Adrenal gland (tissue), 19 donors: ENCODE measurements at places on chromosomes 2 and 18.

DNA sequence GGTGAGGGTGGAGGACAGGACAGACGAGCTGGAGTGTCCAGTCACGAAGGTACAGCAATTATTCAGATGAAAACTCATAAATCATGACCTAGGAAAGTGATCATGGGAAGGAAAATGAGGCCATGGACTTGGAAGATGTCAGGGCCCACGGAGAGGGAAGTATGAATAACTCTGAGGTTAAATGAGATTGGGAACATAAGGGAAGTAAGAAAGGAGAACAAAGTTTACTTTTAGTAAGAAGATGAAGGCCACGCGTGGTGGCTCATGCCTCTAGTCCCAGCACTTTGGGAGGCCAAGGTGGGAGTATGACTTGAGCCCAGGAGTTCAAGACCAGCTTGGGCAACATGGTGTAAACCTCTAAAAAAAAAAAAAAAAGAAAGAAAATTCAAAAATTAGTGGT is 56.2 kb downstream of the AQP4 start:
- no peak for DNase-seq

GRCh38 chr2:67898595-67898994 is 164.2 kb downstream of the C1D start:
- DNase-seq, result no peak

DNA sequence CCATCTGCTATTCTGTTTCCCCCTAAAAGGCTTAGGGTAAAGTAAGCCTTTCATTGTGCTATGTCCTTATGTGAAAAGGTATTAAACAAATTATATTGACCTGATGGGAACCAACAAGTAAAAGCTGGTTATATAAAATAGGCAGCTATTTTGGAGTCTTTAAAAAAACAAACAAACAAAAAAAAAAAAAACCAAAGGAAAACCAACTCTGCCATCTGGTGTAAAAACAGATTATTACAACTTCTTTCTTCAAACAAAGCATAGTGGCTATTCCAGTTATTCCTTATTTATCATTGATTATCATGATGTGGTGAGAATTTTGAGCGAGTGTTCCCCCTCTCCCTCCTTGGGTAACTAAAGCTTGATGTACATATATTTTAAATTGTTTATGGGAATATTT is 122.3 kb upstream of the FHL2 start:
- no peak for DNase-seq

GRCh38 chr2:86468162-86469033 is 27.2 kb downstream of the KDM3A start:
- no peak for DNase-seq

DNA sequence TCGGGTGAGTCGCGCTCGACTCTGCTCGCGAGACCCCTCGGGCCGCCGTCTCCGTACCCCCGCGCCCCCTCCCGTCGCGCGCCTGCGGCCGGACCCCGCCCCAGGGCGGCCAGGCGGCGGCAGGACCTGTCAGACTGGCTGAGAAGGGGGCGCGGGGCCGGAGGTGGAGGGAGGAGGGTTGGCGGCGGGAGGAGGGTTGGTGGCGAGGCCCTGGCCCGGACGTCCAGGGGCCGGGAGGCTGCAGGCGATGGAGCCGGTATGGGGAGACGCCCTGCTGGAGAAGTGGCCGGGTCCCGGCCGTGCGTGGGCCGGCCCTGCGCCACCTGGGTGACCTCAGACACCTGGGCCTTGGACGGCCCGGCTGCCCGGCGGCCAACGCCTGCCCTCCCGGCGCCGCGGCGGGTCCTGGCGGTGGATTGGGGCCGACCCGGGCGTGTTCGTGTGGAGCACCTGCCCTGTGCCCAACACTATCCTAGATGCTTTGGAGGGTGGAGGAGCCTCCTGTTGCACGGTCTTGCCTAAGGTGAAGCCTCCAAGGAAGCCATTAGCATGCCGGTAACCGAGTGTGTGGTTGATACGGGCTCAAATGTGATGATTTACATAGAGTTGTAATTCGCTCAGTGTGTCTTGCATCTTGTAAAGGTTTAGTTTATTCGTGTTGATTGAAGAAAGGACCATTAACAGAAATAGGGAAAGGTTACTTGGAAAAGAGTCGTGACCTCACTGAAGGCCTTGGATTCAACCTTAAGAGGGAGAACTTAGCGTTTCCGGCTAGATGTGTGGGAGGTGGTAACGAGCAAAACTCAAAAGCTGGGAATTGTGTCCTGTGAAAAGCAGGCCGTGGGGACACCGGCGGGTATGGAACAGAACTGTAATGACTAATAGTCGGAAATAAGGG is 550 bp downstream of the MYL12B start:
- DNase-seq, result no peak
